ENCODE measurements at places on chromosomes 2 and 18. TPM values are rescaled to one million over a fixed set of nuclear protein-coding genes. Genes with fewer than 3 reads are reported as not detected.

Gene SAG
- total RNA-seq: not detected

GRCh38 chr2:149087751-149088150 is 49.3 kb downstream of the LYPD6B start:
- no peak for DNase-seq

Gene EPHA4
- total RNA-seq: 14.2 TPM

DNA sequence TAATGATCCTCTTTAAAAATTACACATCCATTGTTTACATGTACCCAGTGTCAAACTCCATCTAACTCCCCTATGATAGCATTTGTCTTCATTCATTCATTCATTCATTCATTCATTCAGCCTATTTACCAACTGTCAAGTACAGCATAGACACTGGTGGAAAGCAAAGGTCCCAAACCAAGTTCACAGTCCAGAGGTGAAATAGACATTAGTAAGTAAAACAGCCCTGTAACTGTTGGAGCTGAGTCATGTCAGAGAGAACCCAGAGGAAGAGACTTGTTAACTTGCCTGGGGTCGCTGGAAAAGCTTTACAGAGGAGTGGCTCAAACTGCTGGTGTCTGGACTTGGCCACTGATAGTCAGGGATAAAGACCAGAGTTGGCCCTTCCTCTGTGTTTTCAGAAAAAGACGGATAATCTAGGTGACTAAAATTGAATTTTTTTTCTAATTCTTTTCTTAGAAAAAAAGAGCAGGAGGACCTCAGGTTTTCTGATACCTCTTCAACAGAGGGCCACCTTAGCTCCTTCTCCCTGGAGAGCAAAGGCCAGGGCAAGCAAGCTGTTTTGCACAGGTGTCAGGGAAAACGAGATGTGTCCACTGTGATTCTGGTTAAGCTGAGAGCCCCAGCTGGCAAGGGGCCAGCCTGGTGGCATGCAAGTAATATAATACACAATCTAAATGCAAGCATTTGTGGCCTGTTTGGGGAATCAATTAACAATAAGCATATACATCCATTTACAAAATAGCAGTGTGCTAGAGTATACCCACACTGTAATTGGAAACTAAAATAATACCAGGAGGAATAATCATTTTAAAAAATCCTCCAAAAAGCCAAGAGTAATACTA is 96.7 kb upstream of the SLC14A2 start:
- no peak for DNase-seq

- no peak for DNase-seq
Observed at GRCh38 chr2:113755835-113756354, 547 bp downstream of the SLC35F5 start.

- no peak for DNase-seq
Observed at GRCh38 chr18:8828798-8829197, 123.4 kb downstream of the MTCL1 start.

Measured in Right ventricle myocardium inferior (tissue), 1 donor.